Thymus (tissue), 14 donors: ENCODE measurements at places on chromosomes 16 and 17.

GRCh38 chr16:740459-740763 lies 386 bp downstream of the CIAO3 start:
- DNase-seq, result no peak

DNA sequence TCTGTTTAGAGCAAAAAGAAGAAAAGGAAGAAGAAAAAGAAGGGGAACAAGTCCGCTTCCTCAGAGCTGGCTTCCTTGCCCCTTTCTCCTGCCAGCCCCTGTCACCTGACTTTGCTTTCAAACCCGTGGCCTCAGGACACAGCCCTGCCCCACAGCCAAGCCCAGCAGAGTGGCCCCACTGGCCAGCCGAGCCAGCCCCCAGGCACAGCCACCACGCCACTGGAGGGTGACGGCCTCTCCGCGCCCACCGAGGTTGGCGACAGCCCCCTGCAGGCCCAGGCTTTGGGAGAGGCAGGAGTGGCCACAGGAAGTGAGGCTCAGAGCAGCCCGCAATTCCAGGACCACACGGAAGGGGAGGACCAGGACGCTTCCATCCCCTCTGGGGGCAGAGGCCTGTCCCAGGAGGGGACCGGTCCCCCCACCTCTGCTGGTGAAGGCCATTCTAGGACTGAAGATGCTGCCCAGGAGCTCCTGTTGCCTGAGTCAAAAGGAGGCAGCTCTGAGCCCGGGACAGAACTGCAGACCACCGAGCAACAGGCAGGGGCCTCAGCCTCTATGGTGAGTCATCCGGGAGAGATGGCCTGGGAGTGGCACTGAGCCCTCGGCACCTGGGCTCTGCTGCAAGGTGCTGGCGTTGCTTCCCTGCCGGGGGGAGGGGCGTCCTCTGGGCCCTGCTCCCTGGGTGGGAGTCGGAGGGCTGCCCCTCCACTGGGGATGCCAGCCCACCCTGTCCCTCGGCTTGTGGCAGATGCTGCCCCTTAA lies 27.3 kb downstream of the RNF213 start:
- no peak for DNase-seq

GRCh38 chr17:51640108-51640622 lies 379.8 kb downstream of the UTP18 start:
- DNase-seq, result no peak

GRCh38 chr17:28133562-28133970 lies 91.1 kb downstream of the NLK start:
- no peak for DNase-seq

- no peak for DNase-seq
Measured at GRCh38 chr17:4733073-4733531, 1.9 kb downstream of the MED11 start.

GRCh38 chr17:82411396-82412053 lies 6.6 kb upstream of the HEXD start:
- DNase-seq, result no peak

DNA sequence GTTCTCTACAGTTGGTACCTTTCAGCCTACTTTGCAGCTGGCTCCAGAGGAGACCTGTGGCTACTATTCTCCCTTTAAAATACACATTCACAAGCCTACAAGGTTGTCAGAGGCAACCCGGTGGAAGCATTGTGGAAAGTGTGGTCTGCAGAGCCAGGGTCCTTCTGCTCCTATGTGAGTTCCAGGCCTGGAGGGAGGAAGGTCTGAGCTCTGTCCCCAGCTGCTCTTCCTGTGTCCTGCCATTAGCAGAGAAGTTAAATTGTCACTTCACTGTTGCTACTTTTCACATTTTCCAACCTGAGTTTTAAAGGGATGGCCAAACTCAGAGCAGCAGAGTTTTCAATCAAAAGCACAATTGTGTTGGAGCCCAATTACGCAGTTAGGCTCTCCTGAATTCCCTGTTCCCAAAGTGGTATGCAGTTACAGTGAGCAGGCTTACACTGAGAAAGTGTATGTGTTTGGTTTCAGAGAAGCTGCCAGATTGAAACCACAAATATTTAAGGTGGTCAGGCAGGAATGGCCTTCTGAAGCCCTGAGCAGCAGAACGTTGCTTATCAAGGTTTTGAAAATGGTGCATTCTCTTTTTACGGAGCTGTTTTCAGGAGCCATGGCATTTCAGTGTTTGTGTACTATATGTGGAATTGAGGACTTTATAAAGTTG lies 25.0 kb downstream of the MAP3K3 start:
- no peak for DNase-seq

DNA sequence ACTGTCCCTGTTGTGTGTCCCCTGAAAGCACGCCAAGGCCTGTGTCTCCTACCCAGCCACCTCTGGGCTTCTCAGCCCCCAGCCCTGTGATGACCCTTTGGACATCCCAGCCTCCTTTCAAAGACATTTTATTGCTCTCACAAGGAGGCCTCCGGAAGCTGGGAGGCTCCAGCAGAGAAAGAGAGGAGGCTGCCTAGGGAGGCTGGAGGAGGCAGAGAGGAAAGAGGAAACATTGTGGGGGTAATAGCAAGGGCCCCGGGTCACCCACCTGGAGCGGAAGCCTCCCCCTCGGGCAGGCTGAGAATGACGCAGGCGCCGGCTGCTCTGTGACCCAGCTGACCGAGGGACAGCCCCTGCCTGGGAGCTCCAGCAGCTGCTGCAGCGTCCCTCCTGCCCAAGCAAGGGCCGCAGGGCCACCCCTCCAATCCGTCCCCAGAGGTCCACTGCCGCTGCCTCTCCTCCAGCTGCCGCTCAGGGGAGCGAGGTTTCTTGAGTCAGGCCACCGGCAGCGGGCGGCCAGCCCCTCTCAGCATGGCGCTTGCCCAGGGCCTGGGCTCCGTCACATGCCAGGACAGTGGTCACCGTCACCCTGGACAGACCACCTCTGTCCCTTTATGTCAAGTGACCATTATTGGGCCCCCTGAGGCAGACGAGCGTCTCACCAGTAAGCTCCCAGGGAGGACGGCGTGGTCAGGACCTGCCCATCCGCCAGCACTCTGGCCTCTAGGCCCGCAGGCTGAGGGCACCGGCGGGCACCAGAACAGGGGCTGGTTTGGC lies 29.3 kb downstream of the ACTG1 start:
- no peak for DNase-seq

- no peak for DNase-seq
Measured at GRCh38 chr16:4522051-4522581, 16.5 kb downstream of the CDIP1 start.

DNA sequence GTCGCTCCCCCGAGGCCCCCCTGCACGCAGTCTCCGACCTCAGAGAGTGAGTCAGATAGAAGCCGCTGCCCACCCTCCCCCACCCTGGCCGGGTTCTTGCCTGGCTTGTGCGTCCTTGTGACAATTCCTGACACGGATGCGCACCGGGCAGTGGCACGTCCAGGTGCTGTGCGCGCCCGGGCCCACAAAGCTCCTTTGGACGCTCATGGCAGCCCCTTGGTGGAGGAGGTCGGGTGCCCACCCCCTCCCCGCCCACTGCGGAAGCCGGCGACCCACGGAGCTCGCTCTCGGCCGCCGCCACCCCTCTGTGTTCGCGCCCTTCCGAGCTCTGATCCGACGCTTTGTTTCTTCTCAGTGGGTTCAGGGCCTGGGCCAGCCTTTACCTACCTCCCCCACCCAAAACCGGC lies 662 bp upstream of the TUBB3 start:
- no peak for DNase-seq

- DNase-seq, result no peak
Measured at GRCh38 chr16:81526199-81526598, 81.6 kb downstream of the CMIP start.
